ENCODE measurements at places on chromosomes 1 and 21.

DNA sequence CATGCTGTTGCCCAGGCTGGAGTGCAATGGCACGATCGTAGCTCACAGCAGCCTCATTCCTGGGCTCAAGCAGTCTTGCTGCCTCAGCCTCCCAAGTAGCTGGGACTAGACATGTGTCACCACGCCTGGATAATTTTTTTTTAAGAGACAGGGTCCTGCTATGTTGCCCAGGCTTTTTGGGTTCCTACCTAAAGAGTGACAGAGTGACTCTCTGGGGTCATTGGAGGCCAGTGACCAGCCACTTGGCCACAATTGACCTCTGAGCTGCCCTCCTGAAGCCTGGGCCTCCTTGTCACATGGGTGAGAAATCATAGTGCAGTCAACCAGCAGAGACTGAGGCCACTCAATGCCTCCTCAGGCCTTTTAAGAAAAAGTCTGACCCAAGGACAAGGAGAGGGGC, 5.7 kb downstream of the DIO1 start:
- DNase-seq = no peak

- no peak for DNase-seq
These were observed 48.0 kb downstream of the DNAI4 start for GRCh38 chr1:66876664-66877063.

DNA sequence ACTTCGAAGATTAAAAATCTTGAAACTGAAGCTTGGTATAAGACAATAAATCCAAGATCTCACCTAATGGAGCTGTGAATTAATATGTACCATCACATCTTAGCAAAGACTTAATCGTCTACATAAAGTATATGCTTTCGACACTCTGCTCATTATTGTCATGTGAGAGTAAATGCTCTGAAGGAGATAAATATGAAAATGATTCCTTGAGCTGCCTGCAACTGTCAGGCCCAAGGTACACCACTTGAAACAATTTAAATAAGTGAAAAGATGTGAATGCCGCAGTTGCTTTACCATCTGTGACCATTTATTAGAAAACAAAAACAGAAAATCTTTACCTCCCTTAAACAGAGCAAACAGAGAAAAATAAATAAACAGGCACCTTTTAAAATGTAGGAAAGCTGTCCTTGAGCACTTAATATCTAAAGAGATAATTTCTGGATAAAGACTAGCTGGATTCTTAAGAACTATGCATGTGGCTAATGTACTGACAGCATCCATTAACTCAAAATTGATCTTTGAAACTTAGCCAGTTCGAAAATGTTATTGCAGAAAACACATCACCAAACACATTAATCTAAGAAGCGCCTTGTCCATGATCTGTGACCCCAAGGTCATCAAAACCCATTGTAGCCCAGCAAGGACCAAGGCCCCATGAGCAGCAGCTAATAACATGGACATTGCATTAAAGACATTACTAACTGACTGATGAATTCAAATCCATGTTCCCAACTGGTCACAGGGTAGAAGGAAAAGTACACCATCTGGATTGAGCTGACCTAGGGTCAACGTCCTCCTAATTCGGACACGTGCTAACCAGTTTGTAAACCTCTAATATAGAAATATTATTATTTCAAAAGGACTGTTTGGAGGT, 18.3 kb upstream of the KRTAP7-1 start:
- DNase-seq = no peak

- no peak for DNase-seq
These were observed 73.2 kb downstream of the TRIM33 start for GRCh38 chr1:114437812-114438211.

DNA sequence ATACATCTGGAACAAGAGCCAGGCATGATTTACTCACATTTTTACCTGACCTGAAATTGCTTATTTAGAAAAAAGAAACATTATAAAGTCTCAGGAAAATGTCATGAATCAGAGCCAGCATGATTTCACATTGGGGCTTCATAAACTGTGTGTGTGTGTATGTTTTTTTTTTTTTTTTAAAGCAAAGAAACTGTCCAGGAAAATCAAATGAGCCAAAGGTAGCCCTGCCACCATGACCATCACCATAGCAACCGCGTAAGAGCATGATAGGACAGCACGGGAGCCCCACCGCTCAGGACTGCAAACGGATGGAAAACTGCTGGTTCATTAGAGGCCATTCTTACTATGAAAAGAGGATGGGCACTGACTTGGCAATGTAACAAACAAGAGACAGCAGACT, 139.2 kb downstream of the NTMT2 start:
- no peak for DNase-seq
